ENCODE measurements at places on chromosomes 1 and 21.

DNA sequence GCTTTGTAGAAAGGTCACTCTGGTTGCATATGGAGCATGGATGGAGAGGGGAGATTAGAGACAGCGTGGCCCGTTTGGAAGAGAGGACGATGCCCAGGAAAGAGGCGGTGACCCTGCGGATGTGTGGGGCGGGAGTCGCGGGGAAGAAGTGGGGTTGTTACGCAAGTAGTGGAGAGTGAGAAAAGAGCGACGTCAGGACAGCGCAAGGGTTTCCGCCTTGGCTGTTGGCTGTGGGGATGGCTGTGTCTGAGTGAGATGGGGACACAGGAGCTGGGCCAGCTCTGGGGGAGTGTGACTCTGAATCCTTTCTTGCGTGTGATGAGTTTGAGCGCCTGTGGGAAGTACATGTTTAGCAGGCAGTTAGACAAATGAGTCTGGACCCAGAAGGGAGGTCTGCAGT is 3.8 kb downstream of the B4GALT2 start:
- DNase-seq = no peak

GRCh38 chr1:150516616-150517015 is 1.1 kb downstream of the FALEC start:
- DNase-seq = no peak

GRCh38 chr1:40183055-40183710 is 22.0 kb downstream of the RLF start:
- DNase-seq = no peak

DNA sequence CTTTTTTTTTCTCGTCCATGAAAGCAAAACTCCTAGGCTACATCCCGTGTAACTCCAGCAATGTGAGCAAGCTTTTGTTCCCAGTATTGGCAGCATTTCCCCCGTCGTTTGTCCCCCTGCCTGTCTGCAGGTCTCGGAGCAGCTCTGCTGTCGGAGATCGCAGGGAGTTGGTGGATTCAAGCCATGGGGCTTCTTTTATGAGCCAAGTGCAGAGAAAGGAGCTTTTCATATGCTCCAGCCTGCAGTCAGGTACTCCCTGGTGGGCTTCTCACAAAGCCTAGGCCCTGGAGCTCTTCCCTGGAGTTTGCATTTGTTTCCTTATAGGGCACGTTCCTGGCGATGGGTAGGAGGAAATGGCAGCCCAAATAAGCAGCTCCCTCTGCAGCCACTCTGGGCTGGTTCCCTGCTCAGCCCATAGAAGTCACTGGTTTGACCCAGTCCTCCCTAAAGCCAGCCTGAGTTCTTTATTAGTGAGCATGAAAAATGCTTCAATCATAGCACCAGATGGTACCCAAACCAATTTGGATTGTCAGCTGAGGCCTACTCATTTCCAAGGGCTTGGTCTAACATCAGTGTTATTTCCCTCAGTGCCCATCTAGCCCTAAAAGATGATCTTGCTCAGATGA is 78.3 kb downstream of the NUF2 start:
- no peak for DNase-seq

DNA sequence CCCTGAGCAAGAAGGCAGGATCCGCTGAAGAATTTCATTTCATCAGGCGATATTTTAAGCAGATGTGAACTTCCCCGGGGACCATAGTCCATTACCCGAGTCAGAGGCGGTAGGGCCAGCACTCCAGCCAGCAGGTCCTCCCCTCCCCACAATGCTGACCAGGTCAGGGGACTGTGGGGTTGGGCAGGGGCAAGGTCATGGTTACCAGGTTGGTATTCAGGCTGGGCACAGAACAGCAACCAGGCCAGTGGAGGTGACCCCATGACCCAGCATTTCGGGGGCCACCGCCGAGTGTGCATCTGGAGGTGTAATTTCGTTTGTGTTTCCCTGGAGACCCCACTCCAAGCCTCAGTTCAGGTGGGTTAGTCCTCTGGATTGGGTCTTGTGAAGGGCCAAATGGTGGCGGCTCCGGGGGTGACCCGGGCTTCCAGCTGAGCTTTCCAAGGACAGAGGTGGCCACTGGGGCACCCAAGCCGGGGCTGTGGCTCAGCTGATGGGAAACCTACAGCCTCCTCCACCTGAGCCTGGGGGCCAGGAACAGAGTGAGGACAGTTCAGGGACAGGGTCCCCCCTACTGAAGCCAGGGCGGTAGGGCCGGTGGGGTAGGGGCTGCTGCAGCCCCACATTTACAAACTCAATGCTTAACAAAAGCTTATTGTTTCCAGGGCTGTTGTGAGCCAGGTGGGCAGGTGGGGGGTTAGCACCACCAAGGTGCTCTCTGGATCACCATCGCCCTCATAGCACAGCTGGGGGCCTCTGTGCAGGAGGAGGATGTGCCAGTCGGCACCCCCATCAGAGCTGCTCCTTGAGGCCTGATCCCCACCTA is 2.8 kb downstream of the PRDM16 start:
- DNase-seq = no peak

DNA sequence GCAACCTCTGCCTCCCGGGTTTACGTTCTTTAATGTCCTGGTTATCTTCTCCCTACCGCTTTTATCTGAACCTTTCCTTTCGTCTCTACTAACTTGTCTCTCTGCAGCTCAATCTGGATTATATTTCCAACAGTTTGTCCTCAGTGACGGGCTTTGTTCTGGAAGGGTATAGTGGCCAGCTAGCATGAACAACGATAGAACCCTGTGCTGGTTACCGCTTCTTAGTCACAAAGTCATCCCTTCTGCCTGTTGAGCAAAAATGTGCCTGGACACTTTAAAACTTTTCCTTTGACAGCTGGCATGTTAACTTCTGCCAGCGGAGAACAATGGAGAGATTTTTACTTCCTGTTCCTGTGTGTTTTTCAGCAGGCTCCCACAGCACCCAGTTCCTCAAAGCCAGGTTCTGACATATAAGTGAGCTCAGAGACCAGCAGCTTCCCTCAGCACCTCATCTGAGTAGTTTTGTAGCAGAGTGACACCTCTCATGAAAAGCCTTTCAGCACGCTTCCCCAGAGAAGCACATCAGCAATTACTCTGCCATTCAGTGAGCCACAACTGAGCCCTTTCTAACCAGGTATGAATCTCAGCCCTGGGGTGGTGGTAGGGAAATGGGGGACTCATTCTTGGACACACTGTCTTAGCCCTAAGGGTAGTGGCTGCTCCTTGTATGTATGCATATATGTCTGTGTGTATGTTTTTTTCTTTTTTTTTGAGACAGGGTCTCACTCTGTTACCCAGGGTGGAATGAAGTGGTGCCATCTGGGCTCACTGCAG is 23.6 kb upstream of the CCDC17 start:
- DNase-seq = no peak

DNA sequence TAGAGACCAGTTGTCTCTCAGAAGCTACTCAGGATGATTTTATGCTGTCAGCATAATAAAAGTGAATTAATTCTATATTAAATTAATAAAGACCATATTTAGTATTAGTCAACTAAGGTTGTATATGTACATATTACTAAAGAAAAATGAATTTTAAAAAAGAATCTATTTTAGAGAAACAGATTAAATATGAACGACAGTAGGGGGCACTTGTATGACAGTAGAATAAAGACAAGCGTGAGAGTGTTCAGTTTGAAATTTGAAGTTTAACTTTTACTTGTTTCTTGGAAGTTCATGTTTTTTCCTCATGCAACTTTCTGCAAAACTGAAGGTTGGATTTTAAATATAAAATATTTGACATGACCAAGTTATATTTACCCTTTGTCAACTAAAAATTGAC is 67.9 kb upstream of the MACF1 start:
- no peak for DNase-seq

GRCh38 chr21:35344582-35344981 is 295.5 kb upstream of the RUNX1 start:
- no peak for DNase-seq

DNA sequence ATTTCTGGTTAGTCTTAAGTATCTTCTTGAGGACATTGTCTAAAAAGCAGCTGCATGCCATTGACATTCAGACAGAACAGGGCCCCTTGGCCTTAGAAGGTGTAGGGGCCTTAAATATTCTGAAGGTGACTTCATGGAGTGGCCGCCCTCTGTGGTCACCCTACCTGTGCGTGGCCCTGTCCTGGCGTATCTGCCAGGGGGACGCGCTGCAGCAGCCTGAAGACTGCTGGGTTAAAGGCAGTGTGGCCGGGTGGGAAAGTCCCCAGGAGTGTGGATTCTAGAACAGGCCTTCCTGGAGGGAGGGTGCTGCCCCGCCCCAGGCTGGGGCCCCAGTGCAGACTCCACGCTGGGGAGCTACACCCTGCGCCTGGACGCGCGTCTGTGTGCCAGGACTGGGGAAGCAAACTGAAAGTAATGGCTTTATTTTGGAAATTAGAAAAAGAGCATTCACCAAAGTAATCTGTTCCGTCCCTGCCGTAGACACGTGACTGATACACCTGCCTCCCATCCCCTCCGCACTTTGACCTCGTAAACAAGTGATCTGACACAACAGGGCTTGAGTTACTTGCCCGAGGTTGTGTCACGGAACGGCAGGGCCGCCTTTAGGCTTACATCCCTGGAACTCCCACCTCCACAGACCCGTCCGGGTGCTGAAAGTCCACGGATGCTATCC is 1.8 kb downstream of the AGPAT3 start:
- DNase-seq = peak; percentile 62

GRCh38 chr1:147245586-147246021 is 3.1 kb downstream of the CHD1L start:
- DNase-seq = peak; percentile 15

DNA sequence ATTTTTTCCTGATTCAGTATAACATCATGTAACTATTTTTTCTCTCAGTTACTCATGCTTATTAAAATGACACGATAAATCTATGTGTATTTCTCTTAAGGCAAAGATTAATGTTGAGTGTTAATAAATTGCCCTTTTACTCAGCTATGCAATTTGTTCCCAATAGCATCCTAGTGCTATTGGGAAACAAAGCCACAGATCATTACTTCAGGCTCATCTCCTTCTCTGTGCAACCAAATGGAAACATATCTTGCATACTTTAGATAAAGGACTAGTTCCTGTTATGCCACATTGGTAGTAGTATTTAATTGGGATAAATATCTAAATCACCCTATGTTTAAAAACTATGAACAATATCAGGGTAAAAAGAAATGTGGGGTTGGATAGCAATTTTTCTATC is 106.2 kb downstream of the PLPPR4 start:
- DNase-seq = no peak

- DNase-seq = no peak
These were observed 286.6 kb upstream of the FMN2 start for GRCh38 chr1:239805042-239805441.

DNA sequence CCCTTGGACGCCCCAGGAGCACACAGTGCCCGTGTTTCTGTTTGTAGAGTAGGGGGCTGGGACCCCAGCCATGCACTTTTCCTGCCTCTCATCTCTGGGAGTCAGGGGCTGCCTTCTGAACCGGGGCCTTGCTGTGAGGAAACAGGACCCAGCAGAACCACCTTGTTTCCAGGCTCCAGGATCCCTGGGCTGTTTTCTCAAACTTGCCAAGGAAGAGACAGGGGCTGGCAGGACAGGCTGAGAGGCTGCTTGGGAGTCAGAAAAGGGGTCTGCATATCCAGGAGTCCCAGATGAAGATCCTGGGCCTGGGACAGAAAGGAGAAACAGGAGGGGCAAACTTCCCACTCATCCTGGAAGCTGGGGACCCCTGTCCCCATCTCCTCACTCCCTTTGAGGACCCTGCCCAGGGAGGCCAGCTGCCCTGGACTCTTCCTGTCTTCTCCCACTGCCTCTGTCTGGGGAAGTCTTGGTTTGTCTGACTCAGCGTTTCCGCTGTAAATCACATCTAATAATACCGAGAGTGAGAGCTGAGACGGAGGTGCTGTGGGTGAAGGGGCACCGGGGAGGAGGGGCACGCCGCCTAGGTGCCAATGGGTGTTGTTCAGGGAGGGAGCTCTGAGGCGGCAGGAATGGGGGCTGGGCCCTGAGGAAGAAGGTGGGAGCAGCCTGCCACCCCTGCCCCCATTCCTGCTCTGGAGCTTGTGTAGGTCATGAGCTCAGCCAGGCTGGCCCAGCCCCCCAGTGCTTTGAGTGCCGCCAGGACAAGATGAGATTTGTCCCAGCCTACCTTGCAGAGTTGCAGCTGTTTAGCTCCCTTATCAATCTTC is 16.7 kb downstream of the POU3F1 start:
- DNase-seq = peak; percentile 81

GRCh38 chr1:19892129-19892528 is 9.9 kb downstream of the OTUD3 start:
- DNase-seq = no peak

DNA sequence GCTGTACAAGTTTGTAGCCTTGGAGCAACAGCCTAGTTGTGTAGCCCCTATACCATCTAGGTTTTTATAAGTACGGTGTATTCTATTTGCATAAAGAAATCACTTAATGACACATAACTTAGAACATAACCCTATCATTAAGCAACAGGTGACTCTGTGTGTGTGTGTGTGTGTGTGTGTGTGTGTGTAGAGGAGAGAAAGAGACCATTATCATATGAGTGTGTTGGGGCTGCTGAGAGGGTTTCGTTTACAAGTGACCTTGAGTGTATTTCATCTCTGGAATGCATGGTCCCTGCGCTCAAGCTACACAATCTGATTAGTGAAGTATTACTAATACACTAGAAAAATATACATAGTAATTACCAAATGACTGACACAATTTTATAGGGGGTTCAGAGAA is 115.1 kb downstream of the RABGAP1L start:
- no peak for DNase-seq

GRCh38 chr21:46008893-46009621 is 27.5 kb downstream of the COL6A1 start:
- DNase-seq = no peak

DNA sequence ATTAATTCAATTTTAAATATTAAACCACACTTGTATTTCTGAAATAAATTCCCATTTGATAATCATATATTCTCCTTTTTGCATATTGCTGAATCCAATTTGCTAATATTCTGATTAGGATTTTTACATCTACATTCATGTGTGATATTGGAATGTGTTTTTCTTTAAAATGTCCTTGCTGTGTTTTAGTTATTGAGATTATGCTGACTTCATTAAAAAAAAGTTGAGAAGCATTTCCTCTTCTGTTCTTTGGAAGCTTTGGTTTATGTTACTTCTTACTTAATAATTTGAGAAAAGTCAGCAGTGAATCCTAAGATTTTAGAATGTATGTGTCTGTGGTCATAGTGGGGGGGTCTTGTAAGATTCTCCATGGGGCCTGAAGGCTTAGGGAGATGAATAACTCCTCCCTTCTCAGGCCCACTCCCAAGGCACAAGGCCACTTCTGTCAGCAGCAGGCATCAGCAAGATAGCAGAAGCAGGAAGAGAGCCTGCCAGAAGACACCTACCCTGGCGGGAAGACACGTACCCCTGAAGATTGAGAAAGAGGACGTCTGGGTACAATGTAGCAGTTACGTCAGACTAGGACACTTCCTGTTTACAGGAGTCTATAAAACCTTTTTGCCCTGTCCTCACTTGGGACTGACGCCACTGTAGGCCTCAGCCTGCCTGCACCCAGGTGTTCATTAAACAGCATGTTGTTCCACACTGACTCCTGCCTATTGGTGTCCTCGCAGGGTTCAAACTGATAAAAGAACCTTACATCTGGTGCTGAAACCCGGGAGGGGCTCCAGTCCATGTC is 56.9 kb downstream of the ODF2L start:
- DNase-seq = no peak

Measured in activated naive CD8-positive, alpha-beta T cell treated with anti-CD3 and anti-CD28 coated beads for 36 hours (primary cell).